Activated T-cell treated with anti-CD3 and anti-CD28 coated beads, Interleukin-2, amount 50 U/mL, for 4 hours (primary cell): ENCODE measurements at places on chromosomes 5 and 9.

DNA sequence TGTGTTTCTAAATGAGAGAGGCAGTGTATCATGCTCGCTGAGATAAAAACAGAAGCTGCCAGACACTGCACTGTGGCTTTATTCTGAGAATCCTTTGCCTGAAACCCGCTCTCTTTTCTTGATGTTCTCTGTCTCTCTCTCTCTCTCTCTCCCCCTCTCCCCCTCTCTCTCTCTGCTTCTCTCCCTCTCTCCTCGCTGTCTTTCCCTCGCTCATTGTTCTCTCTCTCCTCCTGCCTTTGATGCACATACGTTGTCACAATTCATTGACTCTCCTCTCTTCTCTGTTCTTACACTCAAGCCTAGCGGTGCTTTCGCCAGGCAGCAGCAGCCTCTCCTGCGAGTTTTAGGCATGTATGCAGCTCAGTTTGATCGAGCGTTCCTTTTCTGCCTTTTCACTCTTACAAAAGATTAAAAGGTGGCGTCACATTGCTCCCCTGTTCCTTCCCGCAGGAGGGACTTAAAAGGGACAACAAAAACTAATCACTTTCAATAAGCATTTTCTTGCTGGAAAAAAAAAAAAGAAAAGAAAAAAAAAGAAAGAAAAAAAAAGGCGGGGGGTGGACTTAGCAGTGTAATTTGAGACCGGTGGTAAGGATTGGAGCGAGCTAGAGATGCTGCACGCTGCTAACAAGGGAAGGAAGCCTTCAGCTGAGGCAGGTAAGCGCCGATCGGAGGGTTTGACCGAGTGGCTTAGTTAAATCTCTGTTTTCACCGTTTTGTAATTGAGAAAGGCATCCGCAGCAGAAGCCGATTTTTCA is 717.9 kb upstream of the WWC1 start:
- DNase-seq = no peak

GRCh38 chr5:109406719-109407118 is 3.1 kb downstream of the PJA2 start:
- DNase-seq = no peak

- DNase-seq = no peak
These were observed 1266.2 kb upstream of the CDH18 start for GRCh38 chr5:21254161-21254560.

- no peak for DNase-seq
These were observed 30.1 kb downstream of the CHD1 start for GRCh38 chr5:98898743-98899142.

- no peak for DNase-seq
These were observed 28.1 kb upstream of the CETN3 start for GRCh38 chr5:90437663-90438062.

DNA sequence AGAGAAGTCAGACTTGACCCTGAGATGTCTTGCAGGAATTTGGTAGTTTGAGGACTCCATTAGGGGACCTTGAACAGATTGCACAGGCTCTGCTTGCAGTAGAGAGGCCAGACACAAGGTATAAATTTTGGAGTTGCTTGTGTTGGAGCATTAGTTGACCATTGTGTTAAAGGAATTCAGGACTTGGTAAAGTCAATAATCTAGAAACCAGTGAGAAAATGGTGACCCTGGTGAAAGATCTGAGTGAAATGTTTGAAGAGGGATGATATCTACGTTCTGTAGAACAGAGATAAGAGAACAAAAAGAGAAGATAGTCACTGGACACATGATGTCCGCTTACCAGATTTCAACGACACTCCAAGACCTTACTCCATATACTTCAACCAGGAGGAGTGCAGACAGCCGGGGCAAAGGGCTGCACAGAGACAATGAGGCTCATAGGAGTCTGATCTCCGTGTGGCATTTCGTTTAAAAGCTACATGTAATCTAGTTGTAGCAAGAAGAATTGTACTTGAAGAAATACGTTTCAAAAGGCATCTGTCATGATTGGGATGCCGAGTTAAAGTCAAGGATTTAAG is 13.2 kb downstream of the DNAJC25 start:
- DNase-seq = no peak

DNA sequence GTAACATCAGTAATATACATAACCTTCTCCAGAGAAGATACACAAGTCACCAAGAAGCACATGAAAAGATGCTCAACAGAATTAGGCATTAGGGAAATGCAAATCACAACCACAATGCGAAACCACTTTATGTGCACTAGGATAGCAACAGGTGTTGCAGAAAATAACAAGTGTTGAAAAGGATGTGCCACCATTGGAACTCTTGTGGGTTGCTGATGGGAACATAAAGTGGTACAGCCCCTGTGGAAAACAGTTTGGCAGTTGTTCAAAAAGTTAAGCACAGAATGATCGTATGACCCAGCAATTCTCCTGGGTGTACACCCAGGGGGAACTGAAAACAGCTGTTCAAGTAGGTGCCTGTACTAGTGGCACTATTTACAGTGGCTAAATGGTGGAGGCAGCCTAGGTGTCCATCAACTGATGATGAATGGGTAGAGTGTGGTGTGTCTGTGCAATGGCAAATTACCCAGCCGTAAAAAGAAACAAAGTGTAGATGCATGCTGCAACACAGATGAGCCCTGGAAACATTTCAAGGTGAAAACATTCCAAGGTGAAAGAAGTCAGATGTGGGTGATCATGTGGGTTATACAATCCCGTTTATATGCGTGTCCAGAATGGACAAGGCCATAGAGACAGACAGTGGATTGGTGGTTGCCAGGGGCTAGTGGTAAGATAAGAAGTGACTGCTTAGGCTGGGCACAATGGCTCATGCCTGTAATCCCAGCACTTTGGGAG is 27.2 kb downstream of the CCDC69 start:
- no peak for DNase-seq

DNA sequence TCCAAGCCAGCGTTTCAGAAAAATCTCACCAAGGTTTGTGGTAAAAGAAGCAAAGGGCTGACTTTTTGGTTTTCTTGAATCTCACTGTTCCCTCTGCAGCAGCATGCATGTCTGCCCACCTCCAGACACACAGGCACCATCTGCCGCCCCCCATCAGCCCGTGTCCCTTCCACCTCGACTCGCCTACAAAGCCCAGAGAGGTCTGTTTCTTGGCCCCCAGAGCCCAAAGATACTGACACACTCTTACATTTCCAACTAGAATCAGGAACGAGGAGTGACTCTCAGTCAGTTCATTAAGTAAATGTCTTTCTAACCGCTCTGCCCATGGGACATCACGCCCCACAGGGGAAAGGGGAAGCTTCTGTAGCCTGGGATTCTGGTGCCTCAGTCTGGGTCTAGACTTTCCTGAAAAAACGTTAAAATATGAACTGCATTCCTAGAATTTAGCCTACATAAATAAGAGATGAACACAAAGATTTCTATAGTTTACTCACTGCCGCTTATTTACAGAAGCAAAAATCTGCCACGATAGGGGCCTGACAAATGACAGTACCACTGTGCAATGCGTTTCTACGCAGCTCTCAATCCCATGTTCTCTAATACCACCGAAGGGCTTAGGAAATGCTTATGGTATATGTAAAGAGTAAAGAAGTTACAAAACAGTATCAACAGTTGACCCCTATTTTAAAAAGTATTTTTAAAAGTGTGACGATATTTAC is 4.1 kb downstream of the IL4 start:
- DNase-seq = no peak

DNA sequence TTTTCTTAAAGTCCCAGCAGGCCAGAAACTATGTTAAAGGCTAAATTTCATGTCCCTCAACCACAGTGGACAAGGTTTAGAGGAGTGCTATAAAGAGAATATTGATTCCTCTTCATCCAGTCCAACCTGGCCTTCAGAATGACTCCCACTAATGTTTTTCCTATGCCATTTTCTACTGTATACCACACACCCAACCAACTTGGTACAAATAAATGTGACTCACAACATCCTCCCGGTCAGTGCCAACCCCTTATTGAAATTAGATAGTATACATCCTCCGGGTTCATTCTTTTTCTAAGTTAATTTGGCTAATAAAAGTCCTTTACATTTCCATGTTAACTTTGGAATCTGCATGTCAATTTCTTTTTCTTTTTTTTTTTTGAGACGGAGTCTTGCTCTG is 215.1 kb downstream of the TSSK1B start:
- no peak for DNase-seq

DNA sequence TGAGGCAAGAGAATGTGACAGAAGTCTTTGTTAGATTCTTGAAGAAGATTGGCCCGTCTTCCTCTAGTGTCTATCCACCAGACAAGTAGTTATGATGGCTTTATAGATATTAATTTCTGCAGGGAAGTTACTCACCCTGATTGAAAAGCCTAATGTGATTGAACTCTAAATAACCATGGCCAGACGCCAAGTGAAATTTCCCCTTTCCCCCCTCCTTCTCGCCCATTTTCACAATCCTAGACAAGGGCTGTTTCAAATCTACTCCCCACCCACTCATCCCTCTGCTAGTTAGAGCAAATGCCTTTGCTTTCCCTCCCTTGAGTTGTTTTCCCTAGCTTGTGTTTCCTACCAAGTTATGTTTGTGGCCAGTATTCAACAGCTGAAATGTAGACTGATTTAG is 182.5 kb downstream of the TMEM167A start:
- DNase-seq = no peak

DNA sequence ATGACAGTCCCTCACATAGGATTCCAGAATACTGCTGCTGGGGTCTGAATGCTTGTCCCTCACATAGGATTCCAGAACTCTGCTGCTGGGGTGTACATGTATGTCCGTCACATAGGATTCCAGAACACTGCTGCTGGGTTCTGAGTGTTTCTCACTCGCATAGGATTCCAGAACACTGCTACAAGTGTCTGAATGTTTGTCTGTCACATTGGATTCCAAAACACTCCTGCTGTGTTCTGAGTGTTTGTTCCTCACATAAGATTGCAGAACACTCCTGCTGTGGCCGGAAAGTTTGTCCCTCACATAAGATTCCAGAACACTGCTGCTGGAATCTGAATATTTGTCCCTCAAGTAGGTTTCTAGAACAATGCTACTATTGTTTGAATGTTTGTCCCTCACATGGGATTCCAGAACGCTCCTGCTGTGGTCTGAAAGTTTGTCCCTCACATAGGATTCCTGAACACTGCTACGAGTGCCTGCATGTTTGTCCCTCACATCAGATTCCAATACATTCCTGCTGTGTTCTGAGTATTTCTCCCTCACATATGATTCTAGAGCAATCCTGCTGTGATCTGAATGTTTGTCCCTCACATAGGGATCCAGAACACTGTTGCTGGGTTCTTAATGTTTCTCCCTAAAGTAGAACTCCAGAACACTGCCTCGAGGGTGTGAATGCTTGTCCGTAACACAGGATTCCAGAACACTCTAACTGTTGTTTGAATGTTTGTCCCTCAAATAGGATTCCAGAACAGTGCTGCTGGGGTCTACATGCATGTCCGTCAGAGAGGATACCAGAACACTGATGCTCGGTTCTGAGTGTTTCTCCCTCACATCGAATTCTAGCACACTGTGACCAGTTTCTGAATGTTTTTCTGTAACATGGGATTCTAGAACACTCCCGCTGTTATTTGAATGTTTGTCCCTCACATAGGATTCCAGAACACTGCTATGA is 200.4 kb downstream of the FOXD4L6 start:
- no peak for DNase-seq

GRCh38 chr5:68046445-68046844 is 169.1 kb upstream of the PIK3R1 start:
- DNase-seq = no peak

- no peak for DNase-seq
These were observed 5.1 kb downstream of the TTC23L start for GRCh38 chr5:34844106-34844505.

DNA sequence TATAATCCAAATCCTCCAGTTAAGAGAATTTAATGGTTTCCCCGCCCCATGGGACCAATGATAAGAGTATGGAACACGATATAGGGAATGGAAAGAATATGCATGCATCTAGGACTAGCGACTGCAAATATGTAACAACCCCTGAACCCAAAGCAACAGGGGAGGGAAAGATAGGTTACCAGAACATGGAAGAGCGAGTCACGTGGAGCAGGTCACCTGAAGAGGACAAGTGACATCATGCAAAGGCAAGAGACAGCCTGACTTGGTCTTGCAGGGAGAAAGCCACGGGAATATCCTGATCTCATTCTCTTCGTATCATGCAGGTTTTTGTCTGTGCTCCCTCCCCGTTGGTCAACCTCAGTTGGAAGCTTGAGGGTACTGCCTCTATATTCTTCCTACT is 4.7 kb upstream of the UHRF2 start:
- DNase-seq = no peak

DNA sequence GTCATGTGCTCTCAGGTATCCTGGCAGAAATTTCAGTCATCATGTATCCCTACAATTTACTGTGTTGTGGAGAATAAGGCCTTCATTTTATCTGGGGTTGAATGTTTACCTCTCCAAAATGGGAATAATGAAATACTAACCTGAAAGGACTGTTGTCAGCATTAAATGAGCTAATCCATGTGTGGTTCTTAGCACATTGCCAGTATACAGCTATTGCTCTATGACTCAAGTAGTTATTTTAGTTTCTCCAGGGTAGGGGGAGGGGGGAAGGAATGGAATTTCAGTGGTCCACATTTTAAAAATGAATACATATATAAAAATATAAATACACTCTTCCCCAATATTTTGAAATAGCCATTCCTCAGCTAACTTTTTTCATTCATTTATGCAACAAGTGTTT is 3.5 kb downstream of the PAM start:
- DNase-seq = no peak

DNA sequence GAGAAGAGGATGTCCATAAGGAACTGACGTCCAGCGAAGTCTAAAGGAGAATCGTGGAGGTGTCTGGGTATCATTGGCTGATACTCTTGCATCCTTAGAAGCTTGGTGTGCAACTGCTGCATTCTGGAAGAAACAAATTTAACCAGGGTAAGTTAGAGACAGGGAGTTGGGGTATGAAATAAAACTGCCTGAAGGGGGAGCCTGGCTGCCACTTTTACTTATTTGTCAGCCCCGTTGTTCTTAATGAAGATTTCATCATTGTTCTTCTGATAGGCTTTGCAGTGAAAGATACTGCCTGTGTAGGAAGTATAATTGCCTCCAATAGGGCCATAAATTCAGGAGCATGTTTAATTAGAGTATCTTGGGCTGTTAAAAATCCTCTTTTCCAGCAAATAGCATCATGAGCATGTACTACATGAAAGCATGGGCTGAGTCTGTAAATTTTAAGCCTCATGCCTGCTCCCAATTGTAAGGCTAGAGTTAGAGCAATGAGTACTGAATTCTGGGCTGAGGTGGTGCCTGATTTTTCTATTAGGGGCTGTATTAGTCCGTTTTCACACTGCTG is 1264.5 kb upstream of the ACO1 start:
- DNase-seq = peak; percentile 8

GRCh38 chr5:118551031-118551430 is 437.3 kb downstream of the DTWD2 start:
- DNase-seq = no peak

GRCh38 chr5:158990979-158991775 is 108.5 kb downstream of the EBF1 start:
- DNase-seq = no peak

GRCh38 chr9:113482341-113482740 is 18.8 kb downstream of the RGS3 start:
- no peak for DNase-seq

GRCh38 chr9:70835323-70835722 is 286.1 kb downstream of the TRPM3 start:
- DNase-seq = no peak

GRCh38 chr9:132946211-132946610 is 1.8 kb upstream of the TSC1 start:
- DNase-seq = no peak
